ENCODE measurements at places on chromosomes 7 and 10. TPM values are rescaled to one million over a fixed set of nuclear protein-coding genes. Genes with fewer than 3 reads are reported as not detected.

The EFCAB10 gene
- total RNA-seq = not detected

The ABCB1 gene
- 10.5 TPM for total RNA-seq

The ARHGAP19 gene
- 3.5 TPM for total RNA-seq

The CALML3 gene
- not detected for total RNA-seq

The CPA2 gene
- not detected for total RNA-seq

The MEST gene
- 23.0 TPM for total RNA-seq
